ENCODE measurements at places on chromosomes 6 and 20.

DNA sequence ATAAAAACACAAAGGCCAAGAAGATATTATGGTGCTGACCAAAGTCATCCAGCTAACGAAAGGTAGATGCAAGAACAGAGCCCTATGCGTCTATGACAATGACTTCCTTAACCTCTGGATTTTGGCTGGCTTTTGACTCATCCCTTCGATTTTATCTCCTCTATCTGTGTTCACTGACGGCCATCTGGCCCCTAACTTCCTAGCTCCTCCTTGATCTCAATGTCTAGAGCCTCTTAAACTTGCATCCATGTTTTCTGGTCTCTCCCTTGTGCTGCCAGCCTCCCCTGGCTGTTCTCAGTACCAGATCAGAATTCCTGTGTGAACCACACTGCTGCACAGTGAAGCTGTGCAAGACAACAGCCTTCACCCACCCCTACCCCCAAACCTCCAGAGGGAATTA is 452.9 kb downstream of the UTRN start:
- DNase-seq: no peak

DNA sequence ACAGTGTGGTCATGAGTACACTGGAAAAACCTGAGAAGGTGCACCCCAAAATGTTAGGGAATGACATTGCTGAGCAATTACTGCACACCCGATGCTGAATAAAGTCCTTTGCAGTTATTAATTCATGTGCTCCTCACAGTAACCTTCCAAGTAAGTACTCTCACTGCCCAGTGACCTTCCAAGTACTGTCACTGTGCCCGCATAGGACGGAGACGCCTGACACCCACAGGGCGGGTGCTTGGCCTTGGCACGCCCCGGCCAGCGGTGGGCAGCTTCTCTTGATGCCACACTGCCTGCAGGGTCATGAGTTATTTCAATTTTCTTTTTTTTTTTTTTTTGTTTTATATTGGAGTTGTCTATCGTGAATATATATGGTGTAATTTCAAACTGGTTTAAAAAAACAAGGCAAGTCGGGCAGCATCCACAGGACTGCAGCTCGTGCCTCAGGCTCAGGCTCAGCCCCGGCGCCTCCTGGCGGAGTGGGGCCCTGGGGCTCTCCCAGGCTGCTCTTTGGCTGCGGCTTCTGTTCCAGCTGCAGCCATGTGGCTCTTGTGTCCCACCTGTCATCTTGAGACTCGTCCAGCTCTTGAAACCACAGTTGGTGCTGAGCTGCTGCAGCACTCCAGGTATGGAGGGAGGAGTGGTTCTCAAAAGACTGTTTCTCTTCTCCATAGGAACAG is 27.0 kb downstream of the PNLDC1 start:
- no peak for DNase-seq

GRCh38 chr20:33990075-33990474 is 3.6 kb upstream of the RALY start:
- no peak for DNase-seq

- peak; percentile 11 for DNase-seq
Measured at GRCh38 chr6:17831135-17831534, 124.4 kb upstream of the NUP153 start.

DNA sequence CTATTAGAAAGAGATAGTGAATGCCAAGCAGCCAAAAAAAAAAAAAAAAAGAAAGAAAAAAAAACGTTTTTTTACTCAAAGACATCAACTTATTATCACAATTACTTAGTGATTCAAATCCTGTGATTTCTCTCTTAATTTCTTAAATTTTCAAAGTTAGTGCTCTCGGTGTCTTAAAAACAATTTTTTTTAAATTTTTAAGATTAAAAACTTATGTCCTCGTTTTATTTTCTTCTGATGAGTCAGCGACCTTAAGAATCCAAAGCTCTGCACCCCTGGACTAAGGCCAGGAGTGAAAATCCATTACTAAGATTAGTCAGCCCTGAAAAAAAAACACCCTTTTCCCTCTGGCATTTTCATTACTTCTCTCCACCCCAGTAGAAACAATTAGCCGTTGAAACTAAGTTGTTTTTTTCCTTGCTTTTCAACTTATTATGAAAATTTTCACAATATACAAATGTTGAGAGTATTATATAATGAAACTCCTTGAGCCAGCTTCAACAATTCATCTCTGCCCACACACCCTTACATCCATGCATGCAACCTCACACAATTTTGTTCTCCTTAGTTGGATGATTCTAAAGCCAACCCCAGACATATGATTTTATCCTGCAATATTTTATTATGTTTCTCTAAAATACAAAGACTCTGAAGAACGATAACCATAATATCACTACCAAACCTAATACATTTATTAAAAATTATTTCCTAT is 85.6 kb upstream of the CARMIL1 start:
- peak; percentile 89 for DNase-seq

GRCh38 chr6:33886673-33887144 is 82.9 kb upstream of the MLN start:
- DNase-seq: peak; percentile 69

DNA sequence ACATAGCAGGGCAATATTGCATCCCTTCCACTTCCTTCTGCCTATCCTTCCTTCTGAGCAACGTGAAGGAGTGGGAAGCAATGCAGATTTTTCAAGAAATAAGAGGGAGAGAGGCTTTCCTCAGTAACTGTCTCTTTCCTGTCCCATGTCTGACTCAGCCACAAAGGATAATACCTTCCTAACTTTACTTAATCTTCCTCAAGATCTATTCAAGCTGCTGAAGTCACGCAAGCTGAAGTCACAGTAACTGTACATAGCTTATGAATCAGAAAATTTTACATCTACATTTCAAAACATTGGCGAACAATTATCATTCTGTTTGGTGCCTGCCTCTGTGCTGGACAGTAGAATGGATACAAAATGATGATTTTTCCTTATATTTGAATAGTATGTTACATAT is 86.4 kb upstream of the POU3F2 start:
- DNase-seq: no peak

GRCh38 chr20:51413857-51414256 is 128.7 kb downstream of the NFATC2 start:
- no peak for DNase-seq

DNA sequence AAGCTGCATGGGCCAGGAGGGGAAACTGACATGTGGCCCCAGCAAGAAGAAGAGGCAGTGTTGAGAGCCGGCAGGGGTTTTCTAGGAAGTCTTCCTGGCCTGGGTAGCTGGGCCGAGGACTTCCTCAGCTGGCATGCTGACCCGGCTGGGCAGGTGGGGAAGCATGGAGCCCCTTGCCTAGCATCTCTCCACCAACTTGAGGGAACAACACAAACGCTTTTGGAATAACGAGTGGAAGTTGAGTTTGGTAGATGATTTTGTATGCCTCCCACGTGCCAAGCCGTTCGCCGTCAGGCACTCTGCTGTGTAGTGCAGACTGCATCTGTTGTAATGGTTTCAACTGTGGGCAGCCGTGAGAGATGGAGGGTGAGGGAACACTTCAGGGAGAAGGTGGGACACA is 7.3 kb downstream of the TMEM181 start:
- DNase-seq: no peak

DNA sequence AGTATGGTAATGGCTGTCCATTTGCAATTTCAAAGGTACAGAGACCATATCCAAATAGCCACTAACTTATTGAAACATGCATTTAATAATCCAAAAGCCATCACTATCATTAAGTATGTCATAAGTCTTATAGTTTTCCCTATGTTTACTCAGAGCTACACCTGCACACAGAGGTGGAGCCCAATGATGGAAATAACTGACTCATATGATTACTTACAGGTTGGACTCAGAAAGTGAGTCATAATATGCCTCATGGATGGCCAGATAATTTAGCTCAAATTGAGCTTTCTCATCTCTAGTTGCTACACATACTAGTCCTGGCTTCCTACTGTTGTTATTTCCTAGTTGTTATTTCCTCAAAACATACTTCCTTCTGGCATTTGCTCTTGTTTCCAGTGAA is 104.4 kb upstream of the KHDRBS2 start:
- DNase-seq: no peak

DNA sequence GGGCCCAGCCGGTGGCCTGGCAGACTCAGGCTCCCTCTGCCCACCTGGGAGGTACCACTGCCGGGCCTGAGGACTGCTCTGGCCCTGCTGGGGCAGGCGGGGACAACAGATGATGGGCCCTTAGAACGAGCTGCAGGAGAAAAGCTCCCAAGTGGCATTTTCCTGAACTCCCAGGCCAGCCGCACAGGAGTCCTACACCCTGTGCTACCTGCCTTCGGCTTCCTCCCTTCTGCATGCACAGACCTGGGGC is 41.3 kb downstream of the DSTN start:
- DNase-seq: no peak

GRCh38 chr6:44228836-44229235 is 5.4 kb downstream of the SLC29A1 start:
- DNase-seq: no peak

DNA sequence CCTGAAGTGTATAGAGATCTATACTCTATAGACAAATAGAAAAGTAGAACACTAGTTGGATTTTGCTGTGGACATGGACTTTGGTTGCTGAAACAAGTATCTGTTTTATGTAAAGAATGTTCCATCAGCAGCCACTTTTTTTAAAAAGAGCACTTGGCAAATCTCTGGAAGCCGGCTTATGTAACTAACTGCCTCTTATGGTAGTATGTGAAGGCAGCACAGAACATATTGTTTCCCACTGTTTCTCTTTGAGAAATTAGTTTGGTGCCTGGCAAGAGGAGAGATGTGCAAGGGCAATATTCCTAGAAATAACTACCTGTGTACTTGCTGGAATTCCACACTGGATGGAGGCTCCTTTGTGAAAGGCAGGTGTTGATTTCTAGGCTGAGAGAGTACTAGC is 242.3 kb upstream of the PREP start:
- DNase-seq: no peak

Measured in A172 (cell line).